ENCODE measurements at places on chromosomes 11 and 22.

DNA sequence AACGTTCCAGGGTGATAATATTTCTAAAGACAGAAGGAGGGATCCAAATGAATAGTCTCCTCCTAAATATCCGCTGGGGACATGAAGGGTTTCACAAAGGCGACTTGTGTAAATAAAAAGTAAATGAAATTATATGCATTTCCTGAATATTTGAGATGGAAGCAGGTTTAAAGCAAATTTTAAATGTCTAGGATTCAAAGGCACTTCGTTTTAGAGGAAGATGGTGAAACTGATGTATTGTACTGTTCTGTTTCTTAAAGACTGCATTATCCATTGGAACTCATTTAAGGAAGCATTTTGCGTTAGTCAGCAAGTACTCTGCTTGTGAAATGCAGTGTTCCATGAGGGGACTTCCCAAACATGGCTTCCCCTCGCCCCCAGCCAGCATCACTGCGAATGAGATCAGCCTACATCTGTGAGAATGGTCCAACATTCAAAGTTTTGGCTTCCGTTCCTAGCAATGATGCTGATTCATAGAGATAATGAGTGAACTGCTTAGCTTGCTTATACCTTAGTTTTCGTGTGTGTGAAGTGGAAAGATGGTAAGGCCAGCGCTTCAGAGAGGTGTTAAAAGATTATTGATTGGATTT, 1.5 kb downstream of the RAB39A start:
- no peak for DNase-seq

DNA sequence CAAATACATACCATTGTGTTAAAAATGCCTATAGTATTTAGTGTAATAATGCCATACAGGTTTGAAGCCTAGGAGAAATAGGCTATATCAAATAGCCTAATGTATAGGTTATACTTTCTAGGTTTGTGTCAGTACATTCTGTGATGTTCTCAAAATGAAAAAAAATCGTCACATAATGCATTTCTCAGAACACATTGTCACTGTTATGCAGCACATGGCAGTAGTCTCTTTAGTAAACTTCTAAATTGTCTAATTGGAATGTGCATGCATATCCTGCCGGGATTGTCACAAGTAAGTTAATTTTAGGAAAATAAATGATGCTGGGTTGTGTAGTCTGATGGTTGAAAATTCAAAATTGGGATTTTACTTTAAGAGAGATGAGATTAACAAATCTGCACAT, 920.1 kb upstream of the CNTN5 start:
- no peak for DNase-seq

- no peak for DNase-seq
These were observed 28.9 kb downstream of the AP1B1 start for GRCh38 chr22:29359469-29359868.

- DNase-seq = peak; percentile 45
These were observed 82.1 kb downstream of the KCNQ1 start for GRCh38 chr11:2526808-2527381.

DNA sequence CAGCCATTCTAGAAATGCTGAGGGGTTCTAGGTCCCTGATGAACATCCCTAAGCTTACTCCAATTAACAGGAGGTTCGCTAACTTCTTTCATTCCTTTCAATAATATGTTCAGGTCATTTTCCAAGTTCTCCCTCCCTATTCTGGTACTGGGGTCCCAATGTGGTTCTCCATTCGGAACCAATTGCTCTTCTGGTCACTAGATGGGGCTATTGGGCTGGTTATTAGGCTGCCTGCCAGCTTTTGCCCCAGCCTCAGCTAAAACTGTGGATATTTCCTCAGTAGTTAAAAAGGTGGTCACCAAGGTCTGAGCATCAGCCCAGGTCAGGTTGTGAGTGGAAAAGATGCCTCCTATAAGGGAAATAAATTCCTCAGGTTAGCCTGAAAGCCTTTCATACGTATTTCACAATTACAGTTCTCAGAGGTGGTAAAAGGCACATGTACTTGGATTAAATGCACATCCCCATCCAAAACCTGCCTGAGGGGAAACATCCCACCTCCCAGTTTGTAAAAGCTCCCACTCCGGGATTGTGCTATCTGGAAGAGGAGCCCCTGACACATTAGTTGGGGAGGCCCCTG, 161.1 kb upstream of the CCDC179 start:
- DNase-seq = no peak

DNA sequence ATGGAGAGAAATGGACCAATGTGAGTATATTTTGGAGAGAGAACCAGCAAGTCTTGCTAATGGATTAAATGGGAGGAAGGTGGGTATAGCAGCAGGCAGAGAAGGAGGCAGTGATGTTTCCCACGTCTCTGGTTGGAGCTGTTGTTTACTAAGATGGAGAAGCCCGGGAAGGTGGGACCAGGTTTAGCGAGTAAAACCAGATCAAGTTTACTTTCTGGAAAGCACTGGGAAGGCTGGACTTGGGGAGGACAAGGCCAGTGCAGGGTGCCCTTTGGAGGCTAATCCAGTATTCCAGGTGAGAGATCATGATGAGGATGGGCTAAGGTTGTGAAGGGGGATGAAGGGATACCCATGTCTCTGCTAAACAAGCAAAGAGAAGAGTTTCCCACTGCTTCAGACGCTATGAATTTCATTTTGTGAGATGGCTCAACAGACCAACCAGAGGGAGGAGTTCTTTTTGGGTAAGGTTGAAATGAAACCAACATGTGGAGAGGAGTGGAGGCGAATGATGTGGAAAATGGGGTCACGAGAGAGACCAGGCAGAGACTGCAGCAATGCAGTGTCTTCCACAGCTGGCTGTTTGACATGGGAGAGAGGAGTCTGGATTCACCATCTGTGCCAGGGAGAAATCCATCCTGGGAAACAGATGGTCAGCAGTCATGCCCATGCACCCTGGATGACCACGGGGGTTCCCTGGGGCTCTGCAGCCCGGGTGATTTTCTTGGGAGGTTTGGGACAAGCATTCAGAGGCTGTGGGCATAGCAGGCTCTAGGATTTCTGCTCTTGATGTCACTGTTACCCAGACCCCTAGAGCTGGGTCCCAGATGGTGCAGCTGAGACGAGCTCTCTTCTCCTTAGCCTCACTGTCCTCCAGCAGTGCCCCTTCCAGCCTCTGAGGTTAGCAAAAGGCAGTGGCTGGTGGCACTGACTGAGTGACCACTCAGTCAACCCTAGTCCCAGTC, 24.9 kb downstream of the COMMD9 start:
- no peak for DNase-seq

DNA sequence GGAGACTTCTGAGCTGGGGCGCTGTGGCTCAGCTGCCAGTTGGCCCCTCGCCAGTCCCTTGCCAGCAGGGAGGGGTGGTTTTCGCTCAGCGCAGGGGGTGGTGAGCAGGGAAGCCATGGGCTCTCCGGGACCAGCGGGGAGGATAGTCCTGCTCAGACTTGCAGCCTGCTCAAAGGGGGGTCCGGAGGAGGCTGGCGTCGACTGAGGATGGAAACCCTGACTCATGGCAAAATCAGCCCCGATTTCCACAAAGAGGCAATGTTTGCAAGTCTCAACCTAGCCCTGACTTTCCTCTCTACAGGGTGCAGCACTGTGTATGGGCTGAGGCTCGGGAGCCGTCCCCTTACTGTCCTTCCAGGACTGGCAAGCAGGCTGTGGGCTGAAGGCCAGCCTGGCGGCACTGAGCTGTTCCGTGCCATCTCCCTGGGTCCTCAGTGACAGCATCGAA, 35.1 kb downstream of the FBLN1 start:
- no peak for DNase-seq

DNA sequence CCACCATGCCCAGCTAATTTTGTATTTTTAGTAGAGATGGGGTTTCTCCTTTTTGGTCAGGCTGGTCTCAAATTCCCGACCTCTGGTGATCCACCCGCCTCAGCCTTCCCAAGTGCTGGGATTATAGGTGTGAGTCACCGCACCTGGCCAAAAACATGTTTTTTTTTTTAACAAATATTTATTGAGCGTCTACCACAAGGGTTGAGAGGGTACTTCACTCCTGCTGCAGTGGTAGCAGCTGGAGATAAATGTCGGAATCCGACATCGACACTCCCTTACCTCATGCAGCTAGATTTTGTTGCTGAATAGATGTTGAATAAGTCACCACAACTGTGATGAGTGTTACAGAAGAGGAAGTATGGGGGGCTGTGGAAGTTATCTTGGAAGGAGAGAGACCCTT, 971 bp downstream of the DNAJB13 start:
- no peak for DNase-seq

GRCh38 chr11:130588471-130588870, 140.0 kb downstream of the ADAMTS15 start:
- DNase-seq = no peak

GRCh38 chr11:43419460-43419859, 60.7 kb downstream of the TTC17 start:
- no peak for DNase-seq

DNA sequence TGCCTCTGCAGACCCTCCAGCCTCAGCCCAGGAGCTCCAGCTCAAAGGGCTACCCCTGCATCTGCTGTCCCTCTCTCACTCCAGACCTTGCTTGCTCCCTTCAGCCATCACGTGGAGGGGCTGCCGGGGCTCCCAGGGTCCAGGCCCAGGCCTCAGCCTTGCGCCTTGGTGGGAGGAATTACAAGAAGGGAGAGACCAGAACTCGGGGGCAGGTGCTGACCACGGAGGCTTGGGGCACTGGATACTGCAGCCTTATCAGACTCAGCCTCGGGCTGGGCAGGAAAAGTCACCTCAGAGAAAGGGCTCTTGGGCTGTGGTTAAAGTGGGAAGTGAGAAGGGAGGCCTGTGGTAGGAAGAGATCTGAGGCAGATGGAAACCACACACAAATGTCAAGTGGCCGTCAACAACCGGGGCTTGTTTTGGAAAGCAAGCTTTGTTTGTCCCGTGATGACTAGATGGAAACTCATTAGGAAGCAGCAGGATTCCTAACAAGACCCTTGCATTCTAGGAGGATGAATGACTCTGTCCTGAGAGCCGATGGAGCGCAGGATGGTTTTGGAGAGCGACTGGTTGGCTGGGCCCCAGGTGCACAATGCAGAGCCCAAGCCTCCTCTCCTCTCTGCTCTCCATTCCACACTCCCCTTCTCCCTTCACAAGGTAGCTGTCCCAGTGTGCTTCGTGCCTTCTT, 1321.7 kb downstream of the TBC1D22A start:
- no peak for DNase-seq

DNA sequence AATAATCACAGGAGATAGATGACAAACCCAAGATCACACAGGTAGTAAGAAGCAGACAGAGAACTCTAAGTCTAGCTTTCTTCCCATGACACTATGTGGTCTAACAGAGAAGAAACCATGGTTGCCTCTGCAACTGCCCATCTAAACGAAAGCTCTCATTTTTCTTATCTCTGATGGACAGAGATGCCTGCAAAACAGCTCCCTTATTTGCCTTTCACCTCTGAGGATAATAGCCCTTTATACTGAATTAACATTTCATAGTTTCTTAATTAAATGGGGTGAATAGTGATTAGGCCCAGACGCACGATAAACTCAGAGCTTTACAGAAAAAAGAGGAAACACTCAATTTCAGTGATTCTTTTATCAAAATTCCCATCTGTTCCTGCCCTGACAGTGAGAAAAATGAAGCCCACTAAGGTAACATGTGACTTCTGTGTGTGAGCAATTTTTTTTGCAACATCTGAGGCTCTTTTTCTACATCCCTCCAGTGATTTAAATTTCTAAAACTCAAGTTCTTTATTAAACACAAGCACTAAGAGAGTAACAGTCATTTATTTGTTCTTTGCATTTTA, 24.6 kb downstream of the OR2AG2 start:
- no peak for DNase-seq

DNA sequence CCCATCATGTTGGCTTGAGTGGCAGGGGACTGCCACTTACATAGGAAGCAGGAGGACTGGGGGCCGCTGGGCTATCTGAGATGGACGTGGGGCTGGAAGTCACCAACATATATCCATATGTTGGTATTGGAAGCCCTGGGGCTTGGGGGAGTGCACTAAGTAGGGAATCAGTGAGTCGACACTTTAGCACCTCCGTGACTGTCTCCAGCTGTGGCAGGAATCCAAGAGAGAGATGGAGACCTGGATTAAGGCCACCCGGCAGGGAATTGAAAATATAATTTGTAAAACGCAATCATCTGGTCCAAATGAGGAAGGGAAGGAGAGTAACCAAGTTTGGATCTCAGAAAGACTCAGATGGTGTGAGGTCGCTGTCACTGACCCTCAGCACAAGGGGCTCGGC, 68.4 kb downstream of the ELFN2 start:
- DNase-seq = no peak

DNA sequence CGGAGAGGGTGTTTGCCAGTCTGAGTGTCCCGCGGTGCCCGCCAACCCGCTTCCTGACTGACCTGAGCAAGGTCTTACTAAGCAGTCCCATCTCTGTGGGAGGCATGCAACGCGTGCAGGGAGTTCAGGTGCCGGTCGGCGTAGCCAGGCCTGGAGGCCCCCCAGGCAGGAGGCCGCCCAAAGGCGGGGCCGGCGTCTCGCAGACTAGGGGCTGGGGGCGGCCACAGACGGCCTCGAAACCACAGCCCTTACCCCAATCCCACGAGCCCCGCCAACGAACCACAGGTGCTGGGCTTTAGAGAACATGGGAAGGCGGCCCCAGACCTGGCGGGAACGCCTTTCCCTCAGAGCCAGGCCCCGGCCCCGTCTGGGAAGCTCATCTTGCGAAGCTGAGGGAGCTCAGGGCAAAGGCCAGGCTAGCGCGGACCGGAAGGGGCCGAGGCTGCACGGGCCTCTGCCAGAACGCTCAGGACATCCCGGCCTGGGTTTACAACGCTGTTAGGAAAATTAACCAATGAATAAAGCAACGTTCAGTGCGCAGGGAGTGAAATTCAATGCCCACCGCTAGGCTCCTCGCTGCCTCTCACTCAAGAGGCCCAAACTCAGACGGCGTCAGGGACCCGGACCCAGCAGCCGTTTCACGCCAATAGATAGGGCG, 2.1 kb upstream of the MTFP1 start:
- no peak for DNase-seq

GRCh38 chr22:17962168-17962567, 62.2 kb downstream of the MICAL3 start:
- DNase-seq = no peak

DNA sequence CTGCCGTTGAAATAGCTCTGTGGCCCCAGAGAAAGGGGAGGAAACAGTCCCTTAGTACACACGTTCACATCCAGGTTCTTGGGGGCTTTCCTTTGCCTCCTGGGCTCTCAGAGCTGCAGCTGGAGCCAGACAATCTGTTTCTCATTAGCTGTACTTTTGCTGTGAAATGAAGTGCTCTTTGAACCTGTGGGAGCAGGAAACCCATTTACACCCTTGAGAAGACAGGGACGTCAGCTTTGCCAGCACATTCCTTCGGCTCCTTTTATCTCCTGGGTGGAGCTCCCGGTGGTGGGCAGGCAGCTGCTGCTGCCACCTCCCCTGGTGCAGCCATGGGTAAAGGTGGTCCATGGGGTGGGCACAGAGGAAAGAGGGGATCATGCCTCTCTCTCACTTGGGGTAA, 80.6 kb upstream of the TIMP3 start:
- DNase-seq = no peak

- DNase-seq = no peak
These were observed 99.0 kb upstream of the LARGE1 start for GRCh38 chr22:34019190-34019845.

GRCh38 chr11:58047818-58048217, 17.1 kb downstream of the OR6Q1 start:
- no peak for DNase-seq

GRCh38 chr11:126113963-126114362, 51.3 kb upstream of the CDON start:
- no peak for DNase-seq

- no peak for DNase-seq
These were observed 23.2 kb upstream of the LMO1 start for GRCh38 chr11:8286886-8287285.

All from CD8-positive, alpha-beta memory T cell (primary cell).